ENCODE measurements at places on chromosomes 3 and 15.

DNA sequence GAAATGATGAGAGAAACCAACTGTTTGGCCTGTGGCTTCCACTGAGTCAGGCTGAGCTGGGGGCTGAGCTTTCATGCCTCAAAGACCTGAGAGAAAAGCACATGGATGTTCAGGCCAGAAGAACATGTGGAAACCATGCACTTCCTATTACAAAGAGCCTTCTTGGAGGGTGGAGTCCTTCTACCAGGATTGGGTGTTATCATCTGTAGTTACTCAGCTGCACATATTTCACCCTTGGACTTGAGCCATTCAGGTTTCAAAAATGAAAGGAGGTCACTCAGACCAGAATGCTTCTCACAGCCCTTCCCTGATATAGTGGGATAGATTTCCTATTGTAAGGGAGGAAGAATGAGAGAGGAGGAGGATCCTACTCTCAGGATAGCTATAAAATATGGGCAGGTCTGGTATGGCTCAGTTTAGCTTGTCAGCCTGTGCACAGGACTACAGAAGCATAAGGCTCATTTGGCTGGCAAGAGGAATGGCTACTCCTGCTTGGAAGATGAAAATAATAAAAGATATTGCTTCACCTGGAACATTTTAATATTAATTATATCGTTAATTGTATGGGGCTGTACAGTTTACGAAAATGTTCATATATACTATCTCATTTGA lies 173.6 kb upstream of the TMC3 start:
- DNase-seq: no peak
- no peak overlapping the region for H3K4me3 ChIP-seq
- no peaks in the 10 kb centered on the region for H3K36me3 ChIP-seq
- H3K27ac ChIP-seq: no peak overlapping the region

DNA sequence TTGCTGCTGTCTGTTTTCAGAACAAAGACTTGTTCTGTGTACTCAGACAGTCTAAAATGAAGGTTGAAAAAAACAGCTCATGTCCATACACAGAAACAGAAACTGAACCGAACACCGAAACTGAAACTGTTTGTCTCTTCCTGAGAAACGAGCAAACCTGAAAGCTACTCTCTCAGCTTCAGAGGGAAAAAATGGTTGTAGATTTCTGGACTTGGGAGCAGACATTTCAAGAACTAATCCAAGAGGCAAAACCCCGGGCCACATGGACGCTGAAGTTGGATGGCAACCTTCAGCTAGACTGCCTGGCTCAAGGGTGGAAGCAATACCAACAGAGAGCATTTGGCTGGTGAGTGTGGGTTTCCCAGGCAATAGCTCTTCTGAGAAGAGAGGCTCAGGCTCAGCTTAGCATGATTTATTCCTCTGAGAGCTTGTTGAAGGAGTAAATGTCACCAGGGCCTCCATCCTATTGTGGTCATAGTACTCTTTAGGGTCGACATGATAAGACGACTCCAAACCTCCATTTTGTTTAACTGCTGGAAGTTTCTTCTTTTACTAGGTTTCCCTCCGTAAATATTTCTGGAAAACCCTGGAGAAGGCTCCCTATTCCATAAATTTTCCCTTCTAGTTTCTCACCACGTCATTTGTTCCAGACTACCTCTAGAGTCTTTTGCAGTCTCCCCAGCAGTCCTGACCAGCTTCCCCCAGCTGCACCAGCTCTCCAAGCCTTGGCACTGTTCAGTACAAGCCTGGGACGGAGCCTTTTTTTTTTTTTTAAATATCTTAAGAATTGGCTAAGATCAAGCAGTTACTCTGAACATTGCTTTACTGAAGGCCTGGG lies at the start of gene RTP4:
Gene RTP4, plus strand, starts transcription at position 135 of the 838 bp plus-strand sequence. Its CDS starts 57 bp downstream, at position 192.
- peaks cover 6% of the 10 kb centered on the region for H3K36me3 ChIP-seq
- H3K4me3 ChIP-seq: peak within 1 kb of the TSS; percentile 93
- DNase-seq: peak; percentile 22
- H3K27ac ChIP-seq: peak within 1 kb of the TSS; percentile 99

GRCh38 chr3:177683586-177683985 lies 486.3 kb upstream of the TBL1XR1 start:
- H3K36me3 ChIP-seq: no peaks in the 10 kb centered on the region
- peaks cover 53% of the 10 kb centered on the region for H3K4me1 ChIP-seq
- H3K27me3 ChIP-seq: no peaks in the 10 kb centered on the region
- H3K4me3 ChIP-seq: peak overlapping the region; percentile 56
- DNase-seq: peak; percentile 26
- H3K27ac ChIP-seq: peak overlapping the region; percentile 3

DNA sequence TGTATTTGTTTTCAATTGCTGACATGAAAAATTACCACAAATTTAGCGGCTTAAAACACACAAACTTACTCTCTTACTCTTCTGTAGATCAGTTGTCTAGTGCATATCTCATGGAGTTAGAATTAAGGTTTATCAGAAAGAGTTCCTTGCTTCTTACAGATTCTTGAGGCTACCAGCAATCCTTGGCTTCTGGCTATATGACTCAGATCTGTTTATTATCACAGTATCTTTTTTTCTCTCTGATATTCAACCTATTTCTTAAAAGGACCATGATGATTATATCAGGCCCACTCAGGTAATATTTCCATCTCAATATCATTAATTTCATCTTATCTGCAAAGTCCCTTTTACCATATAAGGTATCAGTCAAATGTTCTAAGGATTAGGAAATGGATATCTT lies 263.5 kb upstream of the BCHE start:
- no peak for DNase-seq
- no peaks in the 10 kb centered on the region for H3K27me3 ChIP-seq
- no peaks in the 10 kb centered on the region for H3K36me3 ChIP-seq
- H3K4me3 ChIP-seq: no peak overlapping the region

DNA sequence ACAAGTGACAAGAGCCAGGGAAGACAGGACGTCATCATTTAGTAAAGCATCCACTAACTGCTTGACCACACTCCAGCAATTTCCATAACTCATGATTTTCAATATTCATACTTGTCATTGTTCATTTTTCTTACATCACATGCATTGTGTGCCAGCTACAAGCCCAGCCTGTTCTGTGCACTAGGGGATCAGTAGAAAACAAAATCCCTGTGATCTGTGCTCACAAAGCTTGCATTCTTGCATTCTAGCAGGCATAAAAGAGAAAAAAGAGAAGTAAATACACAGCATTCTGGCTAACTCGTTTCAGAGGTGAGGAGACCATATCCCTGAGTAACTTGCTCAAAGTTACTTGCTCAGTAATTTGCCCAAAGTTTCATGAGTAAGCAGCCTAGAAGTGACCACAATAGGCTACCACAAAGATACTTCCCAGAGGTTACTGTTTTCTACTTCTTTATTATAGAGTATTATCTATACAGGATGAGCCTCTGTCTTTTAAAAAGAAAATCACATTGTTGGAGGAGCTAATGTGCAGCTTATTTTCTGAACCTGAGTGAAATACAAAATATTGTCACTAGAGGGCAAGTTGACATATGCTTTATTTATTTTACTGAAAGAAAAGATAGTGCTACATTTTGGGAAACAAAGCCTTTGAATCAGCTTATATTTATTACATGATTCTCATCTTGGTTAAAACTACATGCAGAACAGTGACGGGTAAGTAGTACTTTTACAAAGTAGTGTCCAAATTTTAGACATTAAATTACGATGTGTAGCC lies 701.4 kb upstream of the LMCD1 start:
- DNase-seq: no peak
- H3K36me3 ChIP-seq: no peaks in the 10 kb centered on the region
- H3K4me3 ChIP-seq: no peak overlapping the region
- H3K27ac ChIP-seq: no peak overlapping the region
- H3K27me3 ChIP-seq: no peaks in the 10 kb centered on the region

GRCh38 chr3:15726881-15727280 lies 70.9 kb downstream of the ANKRD28 start:
- H3K4me3 ChIP-seq: no peak overlapping the region
- no peak for DNase-seq
- no peak overlapping the region for H3K27ac ChIP-seq
- H3K27me3 ChIP-seq: no peaks in the 10 kb centered on the region

GRCh38 chr3:143237077-143237627 lies 117.6 kb downstream of the CHST2 start:
- no peak overlapping the region for H3K4me3 ChIP-seq
- no peaks in the 10 kb centered on the region for H3K27me3 ChIP-seq
- DNase-seq: no peak
- H3K4me1 ChIP-seq: peaks cover 10% of the 10 kb centered on the region

DNA sequence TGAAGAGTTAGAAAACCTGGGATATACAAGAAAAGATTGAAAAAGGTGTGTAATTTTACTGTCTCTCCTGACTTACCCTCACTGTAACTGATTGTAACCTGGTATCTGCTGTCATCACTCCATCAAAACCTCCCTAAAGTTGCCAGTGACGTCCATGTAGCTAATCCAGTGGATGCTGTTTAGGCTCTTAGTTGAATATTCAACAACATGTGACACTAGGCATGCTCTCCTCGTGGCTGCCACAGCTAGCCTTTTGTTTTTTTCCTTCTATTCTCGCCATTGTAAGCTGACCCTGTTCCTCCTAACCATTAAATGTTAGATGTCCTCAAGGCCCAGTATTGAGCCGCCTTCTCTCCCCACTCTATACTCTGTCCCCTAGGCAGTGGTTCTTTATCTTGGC lies 41.6 kb downstream of the GADL1 start:
- no peaks in the 10 kb centered on the region for H3K36me3 ChIP-seq
- no peak for DNase-seq
- H3K27ac ChIP-seq: no peak overlapping the region
- no peaks in the 10 kb centered on the region for H3K4me1 ChIP-seq
- no peaks in the 10 kb centered on the region for H3K27me3 ChIP-seq

DNA sequence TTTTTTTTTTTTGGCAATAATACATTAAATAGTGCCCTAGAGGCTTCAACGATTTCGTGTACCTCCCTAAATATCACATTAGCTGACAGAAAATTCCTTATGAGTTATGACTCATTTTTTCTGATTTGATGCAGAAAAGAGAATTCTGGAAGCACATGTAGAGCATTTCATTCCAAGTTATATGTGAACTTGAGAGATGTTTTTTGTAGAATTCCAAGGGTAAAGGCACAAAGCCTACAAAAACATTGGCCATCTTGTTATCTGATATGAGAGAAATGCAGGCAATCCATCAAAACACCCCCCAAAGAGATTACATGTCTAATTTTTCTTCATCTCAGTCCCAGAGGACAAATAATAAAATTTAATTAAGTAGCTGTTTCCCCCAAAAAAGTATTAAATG lies 6.7 kb upstream of the PFN2 start:
- no peaks in the 10 kb centered on the region for H3K4me1 ChIP-seq
- H3K27ac ChIP-seq: no peak overlapping the region
- no peaks in the 10 kb centered on the region for H3K27me3 ChIP-seq
- no peak overlapping the region for H3K4me3 ChIP-seq
- H3K36me3 ChIP-seq: no peaks in the 10 kb centered on the region

GRCh38 chr3:177263615-177264368 lies 66.5 kb upstream of the TBL1XR1 start:
- H3K27me3 ChIP-seq: no peaks in the 10 kb centered on the region
- H3K36me3 ChIP-seq: no peaks in the 10 kb centered on the region

DNA sequence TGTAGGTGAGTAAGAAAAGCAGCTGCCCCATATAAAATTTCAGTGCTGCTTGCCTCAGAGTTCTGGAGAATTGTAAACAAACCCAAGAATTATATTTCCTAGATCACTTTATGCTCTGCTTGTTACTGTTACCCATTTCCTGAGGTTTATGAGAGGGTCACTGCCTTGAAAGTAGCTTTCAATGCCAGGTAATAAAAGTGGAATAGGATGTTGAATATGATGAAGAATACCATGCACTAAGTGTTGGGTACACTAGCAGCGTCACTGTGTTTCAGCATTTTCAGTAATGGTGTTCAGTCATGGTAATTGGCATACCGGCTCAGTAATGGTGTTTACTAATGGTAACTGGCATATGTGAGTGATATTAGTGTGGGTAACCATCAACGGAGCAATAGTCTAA lies 449.8 kb upstream of the TPRG1 start:
- no peak for DNase-seq
- H3K36me3 ChIP-seq: no peaks in the 10 kb centered on the region
- no peaks in the 10 kb centered on the region for H3K27me3 ChIP-seq
- peaks cover 3% of the 10 kb centered on the region for H3K4me1 ChIP-seq

DNA sequence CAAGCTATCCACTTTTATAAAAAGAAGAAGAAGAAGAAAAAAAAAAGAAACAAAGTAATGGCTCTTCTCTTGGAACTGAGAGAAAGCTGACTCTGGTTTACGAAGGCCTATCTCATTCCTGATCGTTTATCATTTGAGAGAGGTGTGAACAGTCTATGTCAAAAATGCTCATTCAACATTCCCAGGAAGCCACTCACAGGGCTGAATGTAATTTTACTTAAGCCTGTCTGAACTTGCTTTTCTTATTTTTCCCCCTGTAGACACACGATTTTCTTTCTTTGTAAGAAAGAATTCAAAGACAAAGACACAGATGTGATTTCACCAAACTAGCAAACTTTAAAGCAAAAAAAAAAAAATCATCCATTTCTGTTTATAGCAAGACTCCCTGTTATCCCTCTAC lies 805.8 kb downstream of the FHIT start:
- H3K36me3 ChIP-seq: no peaks in the 10 kb centered on the region
- no peak for DNase-seq
- no peak overlapping the region for H3K27ac ChIP-seq
- no peaks in the 10 kb centered on the region for H3K27me3 ChIP-seq
- no peak overlapping the region for H3K4me3 ChIP-seq

DNA sequence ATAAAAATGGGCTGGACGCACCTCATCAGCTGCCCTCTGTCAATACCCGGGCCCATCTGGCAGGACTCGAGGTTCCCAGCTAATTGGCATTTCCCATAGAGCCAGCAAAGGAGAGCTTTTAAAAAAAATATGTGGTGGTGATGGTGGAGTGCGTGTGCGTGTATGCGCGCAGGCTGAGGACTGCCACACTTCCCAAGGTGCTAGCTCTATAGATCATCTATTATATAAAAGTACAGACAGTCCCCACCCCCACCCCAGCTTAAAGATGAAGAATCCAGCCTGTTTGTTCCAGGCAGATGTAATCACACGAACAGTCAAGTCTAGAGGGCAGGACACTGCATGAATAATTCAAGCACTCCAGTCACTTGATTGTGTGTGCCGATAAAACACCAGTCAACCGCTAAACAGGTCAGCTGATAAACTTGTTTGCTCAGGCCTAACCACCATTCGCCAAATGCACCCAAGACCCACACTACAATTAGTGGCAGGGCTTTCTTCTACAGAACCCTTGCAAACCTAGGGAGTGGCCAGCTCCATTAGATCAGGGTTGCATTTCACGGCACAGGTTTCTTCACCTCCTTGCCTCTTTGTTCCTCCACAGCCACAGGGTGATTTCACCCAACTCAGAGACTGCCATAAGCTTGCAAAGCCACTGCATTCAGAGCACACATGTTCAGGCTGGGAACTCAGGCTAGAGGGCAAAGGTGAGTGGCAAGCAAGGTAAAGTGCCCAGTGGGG lies 5.8 kb downstream of the TLE3 start:
- peaks cover 59% of the 10 kb centered on the region for H3K4me1 ChIP-seq
- no peaks in the 10 kb centered on the region for H3K27me3 ChIP-seq
- H3K36me3 ChIP-seq: peaks cover 42% of the 10 kb centered on the region
- peak; percentile 21 for DNase-seq
- H3K4me3 ChIP-seq: peak overlapping the region; percentile 100
- H3K27ac ChIP-seq: no peak overlapping the region
